ENCODE measurements at places on chromosomes 2 and 18.
A peak's percentile ranks its signal among the peaks of the same experiment; 100 is the strongest.

- no peak for DNase-seq
Measured at GRCh38 chr2:75041731-75042600, 83.5 kb downstream of the POLE4 start.

- DNase-seq = no peak
Measured at GRCh38 chr2:26081556-26081955, 47.7 kb downstream of the RAB10 start.

DNA sequence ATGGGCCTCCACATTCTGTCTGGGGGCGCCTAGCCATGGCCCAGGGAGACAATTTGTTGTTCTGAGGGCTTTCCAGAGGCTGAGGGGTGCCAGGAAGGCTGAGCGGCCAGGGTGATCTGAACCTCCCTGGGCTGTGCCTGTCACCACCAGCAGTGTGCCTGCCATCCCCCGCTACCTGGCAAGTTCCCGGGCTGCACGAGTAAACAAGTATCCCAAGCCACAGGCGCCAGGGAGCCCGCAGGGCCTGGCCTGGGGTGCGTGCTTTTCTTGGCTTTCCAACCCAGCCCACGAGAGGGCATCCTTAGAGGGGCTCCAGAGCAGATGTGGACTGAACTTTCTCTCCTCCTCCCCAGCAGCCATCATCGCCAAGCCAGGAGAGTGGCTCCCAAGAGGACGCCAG lies 35.1 kb upstream of the B3GNT7 start:
- no peak for DNase-seq

- DNase-seq = no peak
Measured at GRCh38 chr18:13412901-13413300, 194.3 kb downstream of the LDLRAD4 start.

GRCh38 chr2:156342254-156343095 lies 10.0 kb upstream of the NR4A2 start:
- DNase-seq = peak; percentile 99

- no peak for DNase-seq
Measured at GRCh38 chr2:170237572-170238120, 59.7 kb downstream of the MYO3B start.

DNA sequence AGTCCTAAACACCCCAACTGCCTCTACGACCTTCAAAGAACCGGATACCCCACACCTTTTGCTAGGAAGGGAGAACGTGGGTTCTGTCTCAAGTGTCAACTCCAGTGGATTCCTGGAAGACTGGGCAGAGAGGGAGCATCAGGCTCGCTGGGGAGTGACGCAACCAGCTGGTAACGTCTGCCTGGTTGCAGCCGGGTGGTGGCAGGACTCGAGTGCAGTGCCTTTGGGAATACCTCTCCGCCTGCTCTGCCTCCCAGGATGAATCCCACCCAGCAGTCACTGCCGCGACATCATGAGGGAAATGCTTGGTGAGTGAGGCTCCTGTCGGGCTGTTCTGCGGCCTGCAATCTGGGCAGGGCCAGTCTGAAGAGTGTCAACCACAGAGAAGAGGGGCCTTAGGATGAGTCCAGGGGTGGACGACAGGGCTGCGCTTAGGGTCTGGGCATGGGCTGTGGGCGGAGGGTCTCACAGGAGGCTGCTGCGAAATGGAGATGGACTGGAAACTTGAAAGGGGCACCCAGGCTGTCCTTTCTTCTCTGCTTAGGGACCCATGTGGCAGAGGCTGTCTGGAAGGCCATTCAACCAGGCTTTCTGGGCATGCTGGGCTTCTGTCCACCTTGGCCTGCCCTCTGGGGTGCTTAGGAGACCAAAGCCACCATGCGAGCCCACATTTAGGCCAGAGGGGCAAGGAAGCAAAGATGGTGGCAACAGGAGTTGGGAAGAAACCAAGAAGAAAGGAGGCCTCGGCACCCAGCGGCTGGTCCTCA lies 12.9 kb downstream of the GPR17 start:
- no peak for DNase-seq

- no peak for DNase-seq
Measured at GRCh38 chr18:71437511-71437910, 1106.6 kb downstream of the CBLN2 start.

GRCh38 chr2:20423847-20424246 lies 23.0 kb upstream of the RHOB start:
- no peak for DNase-seq

DNA sequence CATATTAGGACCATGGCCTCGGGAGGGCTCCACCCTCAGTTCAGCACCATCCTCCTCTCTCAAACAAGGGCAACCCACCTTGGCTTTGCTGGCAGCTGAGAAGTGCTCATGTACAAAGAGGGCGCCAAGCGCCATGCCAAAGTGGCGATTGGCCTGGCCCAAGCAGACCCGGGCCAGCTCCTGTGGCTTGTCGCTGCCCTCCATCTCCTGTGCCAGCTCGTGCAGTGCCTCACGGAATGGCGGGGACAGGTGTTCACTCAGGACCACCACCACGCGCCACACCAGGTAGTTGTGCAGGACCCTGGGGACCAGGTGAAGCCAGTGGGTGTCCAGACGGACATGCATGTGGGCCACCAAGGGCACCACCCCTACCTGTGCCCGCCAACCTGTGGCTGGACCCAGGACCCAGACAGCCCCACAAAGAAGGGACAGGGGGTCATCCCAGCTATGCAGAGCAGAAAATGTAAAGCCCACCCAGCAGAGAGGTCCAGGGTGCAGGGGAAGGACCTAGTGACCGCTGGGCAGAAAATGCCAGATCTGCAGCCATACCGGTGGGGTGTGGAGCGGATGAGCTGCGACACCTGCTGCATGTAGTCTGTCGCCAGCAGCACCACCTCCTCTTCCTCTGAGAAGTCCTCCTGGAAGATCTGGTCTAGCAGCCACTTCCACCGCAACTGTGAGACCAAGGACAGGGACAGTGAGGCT lies 3.6 kb downstream of the ECEL1 start:
- DNase-seq = no peak

GRCh38 chr2:195495966-195496365 lies 161.1 kb upstream of the SLC39A10 start:
- no peak for DNase-seq

GRCh38 chr2:138531913-138532312 lies 30.3 kb downstream of the SPOPL start:
- no peak for DNase-seq

DNA sequence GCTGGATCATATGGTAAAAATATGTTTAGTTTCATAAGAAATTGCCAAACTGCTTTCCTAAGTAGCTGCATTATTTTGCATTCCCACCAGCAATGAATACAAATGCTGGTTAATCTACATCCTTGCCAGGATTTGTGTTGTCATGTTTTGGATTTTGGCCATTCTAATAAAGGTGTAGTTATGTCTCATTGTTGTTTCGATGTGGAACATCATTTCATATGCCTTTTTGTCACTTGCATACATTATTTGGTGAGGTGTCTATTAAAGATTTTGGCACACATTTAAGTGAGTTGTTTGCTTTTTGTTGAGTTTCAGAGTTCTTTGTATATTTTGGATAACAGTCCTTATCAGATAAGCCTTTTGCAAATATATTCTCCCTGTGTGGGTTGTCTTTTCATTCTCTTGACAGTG lies 299.2 kb upstream of the TFPI start:
- peak; percentile 8 for DNase-seq

GRCh38 chr18:70709720-70710119 lies 420.9 kb downstream of the SOCS6 start:
- no peak for DNase-seq

DNA sequence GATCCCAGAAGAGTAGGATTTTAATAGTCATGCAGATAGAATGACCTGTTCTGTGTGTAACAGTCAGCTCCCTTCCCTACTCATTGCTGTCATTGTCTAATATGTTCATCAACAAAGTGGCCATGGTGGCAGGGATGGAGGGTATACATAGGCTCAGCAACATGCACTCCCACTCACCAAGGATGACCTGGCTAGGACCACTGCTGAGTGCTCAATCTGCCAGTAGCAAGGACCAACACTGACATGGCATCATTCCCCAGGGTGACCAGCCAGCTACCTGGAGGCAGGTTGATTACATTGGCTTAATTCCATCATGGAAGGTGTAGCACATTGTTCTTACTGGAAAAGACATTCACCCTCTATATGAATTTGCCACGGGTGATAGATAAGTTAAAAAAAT lies 401.7 kb upstream of the CELF4 start:
- DNase-seq = no peak

DNA sequence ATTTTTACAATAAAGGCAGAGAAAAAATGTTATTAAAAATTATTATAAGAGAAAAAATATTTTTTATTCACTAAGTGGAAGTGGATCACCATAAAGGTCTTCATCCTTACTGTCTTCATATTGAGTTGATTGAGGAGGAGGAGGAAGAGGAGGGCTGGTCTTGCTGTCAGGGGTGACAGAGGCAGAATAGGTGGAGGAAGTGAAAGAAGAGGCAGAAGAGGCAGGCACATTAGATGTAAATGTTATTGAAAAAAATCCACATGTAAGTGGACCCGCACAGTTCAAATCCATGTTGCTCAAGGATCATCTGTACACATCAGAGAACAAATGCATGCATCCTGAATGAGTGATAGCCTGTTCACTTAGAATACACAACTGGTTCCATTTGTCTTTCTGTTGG lies 6.4 kb upstream of the SPATS2L start:
- DNase-seq = no peak

DNA sequence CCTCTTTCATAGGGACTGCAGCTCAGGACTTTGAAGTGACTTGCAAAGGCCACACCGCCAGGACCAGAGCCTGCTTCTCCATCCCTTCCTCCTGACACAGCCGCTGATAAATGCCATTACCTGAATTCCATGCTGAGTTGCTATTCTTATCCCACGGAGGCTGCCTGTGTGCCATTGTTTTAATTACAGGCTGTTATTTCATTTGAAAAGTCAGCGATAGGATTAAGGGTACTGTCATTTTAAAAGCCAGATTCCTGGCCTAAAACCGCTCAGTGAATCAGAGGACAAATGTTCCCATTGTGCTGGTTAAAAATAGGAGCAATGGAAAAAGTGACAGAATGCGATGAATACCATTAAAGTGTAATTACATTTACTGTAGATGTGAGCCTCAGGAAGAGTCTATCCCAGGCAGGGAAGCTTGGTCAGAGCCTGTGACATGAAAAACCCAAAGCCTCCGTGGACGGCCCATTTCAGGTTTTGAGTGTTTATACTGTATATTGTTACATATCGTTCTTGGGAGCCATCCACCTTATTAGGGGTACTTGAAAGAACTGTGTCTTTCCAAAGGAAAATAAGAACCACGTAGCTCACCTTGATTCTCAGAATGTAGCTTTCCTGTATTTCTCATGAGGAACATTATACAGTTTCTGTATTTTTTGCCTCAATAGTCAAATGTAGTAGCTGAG lies 41.3 kb downstream of the PDCL3 start:
- peak; percentile 79 for DNase-seq

GRCh38 chr2:80530442-80531064 lies 226.0 kb upstream of the LRRTM1 start:
- DNase-seq = no peak

- DNase-seq = no peak
Measured at GRCh38 chr18:70158992-70159717, 46.3 kb downstream of the RTTN start.

GRCh38 chr2:75153221-75153620 lies 46.1 kb downstream of the TACR1 start:
- no peak for DNase-seq

DNA sequence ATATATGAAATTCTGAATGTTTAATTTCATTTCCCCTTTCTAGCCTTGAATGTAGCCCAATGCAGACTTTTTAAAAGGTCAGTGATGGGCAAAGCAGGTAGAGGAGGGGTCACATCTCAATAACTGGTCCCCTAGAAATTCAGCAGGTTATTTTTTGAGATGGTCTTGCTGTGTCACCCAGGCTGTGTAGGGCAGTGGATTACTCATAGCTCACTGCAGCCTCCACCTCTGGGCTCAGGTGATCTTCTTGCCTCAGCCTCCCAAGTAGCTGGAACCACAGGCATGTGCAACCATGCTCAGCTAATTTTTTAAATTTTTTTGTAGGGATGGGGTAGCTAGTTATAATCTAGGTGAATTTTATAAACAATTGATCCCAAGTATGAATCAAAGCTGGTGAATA lies 8.8 kb downstream of the IAH1 start:
- DNase-seq = peak; percentile 27

DNA sequence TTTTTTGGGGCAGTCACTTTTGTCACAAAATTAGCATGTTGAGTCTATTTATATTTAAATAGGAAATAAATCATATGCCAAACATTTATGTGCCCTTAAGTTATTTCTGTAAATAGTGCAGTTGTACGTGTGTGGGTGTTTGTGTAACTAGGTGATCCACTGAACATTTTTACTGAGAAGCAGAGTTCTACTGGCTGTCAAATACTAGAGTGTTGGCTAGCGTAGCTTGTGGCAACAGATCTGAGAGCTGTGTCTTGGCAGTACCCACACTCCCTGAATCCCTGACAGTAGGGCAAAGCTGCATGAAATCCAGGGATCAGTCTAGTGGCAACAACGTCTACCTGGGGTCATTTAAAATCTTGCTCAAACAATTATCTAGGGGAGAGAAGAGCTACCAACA lies 273.1 kb upstream of the SLC8A1 start:
- no peak for DNase-seq

GRCh38 chr2:85401844-85402243 lies 8.3 kb downstream of the CAPG start:
- no peak for DNase-seq

- no peak for DNase-seq
Measured at GRCh38 chr2:106995556-106995955, 109.6 kb upstream of the ST6GAL2 start.

DNA sequence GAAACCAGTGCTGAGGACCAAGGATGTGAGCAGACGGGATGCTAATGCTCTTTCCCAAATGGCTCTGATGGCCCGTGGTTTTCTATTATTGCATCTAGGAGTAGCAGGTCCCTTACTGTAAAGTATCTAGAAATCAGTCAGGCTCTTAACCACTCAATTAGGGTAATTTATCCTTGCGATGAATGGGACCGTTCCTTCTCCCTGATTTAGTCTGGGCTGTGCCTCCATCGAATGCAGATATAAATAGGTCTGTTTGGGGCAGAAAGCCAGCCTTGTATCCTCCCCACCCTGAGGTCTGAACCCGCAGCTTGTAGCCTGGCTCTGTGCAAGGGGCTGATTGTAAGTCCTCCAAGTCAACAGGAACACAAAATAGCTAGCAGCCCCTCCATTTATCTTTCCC lies 9.5 kb upstream of the SMARCAL1 start:
- DNase-seq = no peak

DNA sequence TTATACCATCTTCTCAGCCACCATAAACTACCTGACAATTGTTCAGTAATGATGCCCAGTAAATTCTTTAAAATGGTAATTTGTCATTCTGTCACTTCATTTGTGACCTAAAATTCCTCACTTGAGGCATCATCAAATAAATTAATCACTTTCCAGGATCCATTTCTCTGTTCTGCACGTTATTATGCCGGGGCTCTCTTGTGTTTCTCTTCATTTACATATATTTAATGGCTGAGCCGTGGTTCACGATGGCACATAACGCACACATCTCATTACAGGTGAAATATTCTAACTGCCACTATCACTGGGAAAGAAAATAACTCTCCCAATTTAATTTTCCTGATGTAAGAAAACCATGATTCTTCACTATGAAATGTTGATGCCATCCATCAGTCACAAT lies 529.6 kb downstream of the NR4A2 start:
- DNase-seq = no peak
